ENCODE measurements at places on chromosomes 2 and 18.

DNA sequence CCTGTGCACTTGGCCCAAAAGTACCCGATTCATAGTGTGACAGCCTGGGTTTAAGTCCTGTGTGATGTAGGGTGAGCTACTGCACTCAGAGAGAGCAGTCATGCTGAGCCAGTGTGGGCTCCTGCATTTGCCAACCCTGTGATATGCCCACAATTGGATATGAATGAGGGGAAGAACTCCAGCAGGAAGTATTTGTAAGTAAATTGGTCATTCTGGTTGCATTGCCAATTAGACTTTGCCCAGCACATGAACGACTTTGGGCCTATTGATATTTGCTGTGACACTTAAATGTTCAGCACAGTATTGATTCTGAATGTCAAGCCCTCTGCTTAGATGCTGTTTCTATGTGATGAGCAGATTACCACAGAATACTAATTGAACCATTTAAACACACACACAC is 570.9 kb downstream of the PIK3C3 start:
- DNase-seq, result no peak

- DNase-seq, result no peak
Observed at GRCh38 chr2:168912901-168913369, 11.8 kb downstream of the G6PC2 start.

DNA sequence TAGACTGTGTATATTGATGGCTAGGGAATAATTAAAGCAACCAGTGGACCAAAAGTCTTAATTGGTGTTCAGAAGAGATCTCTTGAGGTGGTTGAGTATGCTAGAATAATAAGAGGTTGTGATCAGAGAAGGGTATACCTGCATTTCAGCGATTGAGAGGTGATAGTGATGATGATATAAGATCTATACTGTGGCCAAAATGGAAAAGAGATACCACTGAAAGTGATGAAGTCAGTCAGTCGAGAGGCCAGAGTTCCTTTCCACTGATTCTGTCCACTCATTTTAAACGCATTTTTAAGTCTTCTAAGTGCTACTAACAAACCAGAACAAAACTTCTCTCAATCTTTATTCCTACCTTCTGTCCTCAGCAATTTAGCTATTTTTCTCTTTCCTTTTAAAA is 32.9 kb downstream of the ACTR3 start:
- DNase-seq, result no peak

DNA sequence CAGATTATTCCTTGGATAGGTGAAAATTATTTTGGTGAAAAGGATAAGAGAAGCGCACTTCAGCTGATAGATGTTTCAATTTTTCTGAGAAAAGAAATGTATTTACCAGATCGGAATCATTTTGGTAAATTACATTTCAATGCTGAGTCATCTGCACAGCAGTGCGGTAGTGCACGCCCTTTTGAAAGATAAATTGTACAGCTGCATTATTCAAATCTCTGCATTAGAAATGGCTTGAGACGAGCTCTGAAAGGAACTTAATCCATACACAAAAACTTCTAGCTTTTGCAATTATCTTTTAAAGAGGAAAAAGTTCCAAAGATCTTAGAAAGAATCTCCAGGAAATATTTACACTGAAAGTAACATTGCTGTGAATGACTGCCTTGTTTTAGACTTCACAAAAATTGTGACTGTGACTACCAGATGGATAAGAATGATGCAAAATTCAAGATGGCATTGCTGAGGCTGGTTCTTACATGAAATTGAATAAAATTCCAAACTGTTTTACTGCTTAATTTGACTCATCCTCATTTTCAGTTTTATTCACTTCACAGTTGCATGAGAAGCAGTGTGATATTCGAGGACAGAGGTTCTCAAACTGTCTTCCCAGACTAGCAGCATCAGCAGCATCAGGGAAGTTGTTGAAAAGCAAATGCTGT is 161.7 kb downstream of the RND3 start:
- DNase-seq, result no peak

DNA sequence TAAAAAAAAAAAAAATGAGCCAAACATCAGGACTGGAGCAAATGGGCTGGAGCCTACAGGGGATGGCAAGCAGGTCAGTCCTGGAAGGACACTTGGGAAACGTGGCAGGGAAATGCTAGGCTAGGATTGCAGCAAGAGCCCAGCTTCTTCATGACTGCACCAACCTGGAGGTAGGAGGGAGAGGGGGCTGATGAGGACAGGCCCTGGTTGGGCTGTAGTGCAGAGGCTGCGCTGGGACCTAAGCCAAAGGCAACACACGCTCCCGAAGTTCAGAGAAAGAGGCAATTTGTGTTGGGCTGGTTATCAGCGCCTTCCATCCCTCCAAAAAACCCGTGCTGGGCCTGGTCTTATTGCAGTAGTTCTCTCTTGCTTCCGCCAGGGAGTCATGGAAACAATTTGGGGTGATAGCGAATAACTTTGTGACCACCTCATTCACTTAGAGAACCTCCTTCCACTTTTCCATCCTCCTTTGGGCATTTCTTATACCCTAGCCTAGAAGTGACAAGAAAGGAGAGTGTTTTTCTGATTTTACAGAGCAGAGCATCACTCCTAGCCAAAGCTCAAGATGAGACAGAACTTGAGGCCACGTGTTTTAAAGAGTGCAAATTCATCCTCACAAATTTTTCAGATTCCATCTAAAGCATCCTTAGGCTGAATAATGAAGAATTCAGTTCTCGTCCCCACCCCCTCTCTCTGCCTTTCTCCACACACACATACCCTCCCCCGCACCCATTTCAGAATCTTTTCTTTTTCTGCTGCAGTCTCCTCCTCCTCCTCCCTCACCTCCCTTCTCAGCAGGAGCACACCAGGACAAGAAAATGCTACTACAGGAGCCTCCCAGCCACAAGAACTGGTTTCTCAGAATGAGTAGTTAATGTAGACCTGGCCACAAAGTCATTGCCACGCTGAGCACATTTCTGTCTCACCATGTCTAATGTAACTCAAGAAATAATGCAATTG is 82.5 kb upstream of the STPG4 start:
- DNase-seq, result no peak

- DNase-seq, result no peak
Observed at GRCh38 chr2:8049851-8050571, 631.8 kb upstream of the ID2 start.

DNA sequence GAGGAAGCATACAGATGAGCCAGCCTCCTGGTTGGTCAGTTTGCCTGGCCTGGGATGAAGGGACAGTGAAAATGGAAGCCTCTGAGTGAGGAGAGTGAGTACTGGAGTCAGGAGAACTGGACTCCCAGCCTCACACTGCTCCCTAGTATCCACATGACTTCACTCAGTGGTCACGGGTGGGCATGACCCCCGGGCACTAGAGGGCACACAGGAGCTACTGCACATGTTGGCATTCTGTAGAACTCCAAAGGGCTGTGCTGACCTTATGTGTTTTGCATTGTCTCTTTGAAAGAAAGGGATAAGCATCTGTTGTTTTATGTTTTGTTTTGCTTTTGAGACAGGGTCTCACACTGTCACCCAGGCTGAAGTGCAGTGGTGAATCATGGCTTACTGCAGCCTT is 23.7 kb downstream of the NCAPH start:
- no peak for DNase-seq

DNA sequence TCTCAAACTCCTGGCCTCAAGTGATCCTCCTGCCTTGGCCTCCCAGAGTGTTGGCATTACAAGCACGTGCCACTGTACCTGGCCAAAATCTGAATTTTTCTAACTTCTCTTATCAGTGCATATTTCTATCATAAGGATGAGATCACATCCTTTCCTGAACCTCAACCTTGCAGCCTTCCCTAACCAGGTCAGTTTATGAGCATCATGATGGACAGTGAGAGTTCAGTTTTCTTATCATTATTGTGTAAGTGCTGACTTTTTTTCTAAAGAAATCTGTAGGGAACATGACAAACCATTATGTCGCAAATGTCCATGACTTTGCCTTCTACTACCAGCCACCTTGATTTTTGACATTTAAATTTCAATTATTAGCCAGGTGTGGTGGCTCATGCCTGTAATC is 31.5 kb downstream of the MRPL33 start:
- no peak for DNase-seq

DNA sequence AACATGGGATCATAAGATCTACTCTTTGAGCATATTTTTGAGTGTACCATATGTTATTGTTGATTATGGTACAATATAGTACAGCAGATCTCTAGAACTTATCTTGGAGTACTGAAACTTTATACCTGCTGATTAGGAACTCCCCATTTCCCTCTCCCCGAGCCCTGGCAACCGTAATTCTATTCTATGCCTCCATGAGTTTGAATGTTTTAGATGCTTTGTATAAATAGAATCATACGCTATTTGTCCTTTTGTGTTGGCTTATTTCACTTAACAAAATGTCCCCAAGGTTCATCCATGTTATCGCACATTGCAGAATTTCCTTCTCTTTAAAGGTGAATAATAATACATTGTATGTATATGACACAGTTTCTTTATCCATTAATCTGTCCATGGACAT is 117.2 kb downstream of the PTPRM start:
- DNase-seq, result no peak

DNA sequence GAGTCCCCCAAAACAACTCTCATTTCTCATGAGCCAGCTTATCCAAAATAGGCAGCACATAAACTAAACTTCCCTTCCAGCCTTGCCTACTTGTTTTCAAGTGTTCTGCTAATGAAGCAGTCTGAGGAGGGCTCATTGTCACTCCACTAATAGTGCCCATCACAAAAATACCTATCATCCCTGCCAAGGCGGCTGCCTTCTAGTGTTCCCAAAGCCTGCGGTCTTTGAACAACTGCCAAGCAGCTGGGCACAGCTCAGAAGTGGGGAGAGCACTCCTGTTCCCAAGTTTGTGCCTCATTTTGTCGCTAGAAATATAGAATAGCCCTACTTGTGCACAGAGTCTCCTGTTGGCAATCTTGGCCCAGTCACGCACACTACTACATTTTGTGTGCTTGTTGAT is 50.3 kb downstream of the DTNA start:
- no peak for DNase-seq

DNA sequence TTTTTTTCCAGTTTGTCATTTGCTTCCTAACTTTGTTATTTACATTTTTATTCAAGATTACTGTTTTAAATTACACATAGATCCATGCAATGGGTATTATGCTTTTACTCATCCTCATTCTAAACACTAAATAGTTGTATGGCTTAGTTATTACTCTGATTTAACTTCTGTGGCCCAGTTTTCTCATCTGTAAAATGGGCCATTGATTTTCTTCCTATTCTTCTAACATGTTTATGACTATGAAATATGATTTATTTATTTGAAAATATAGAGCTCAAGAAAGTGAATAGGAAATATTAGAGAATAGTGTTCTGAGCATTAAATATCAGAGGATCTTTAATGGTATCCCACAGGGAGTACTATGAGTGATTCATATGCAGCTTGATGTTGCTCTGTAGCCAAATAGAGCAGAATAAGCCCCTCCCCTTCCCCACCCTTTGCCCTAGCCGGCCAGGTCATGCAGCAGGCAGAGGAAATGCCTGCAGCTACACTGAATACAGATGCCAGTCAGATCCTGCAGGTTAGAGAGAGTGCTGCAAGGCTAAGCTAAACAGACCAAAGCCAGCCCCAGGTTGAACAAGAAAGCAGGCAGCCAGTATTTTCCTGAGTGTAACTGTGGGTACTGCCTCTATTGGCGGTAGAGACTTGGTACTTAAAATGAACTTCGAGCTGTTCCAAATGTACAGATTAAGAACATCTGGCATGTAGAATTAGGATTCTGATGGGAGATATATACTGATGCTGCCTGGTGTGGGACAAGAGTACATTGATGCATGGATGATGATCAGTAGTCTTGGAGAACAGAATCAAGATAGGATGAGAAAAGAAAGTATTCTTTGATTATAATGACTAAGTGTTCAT is 11.7 kb upstream of the ACYP2 start:
- DNase-seq, result no peak

GRCh38 chr2:20168048-20168726 is 56.7 kb downstream of the SDC1 start:
- no peak for DNase-seq

- DNase-seq, result no peak
Observed at GRCh38 chr2:119402106-119402505, 29.5 kb upstream of the TMEM37 start.

- DNase-seq, result no peak
Observed at GRCh38 chr2:100855084-100855483, 35.1 kb downstream of the NPAS2 start.

DNA sequence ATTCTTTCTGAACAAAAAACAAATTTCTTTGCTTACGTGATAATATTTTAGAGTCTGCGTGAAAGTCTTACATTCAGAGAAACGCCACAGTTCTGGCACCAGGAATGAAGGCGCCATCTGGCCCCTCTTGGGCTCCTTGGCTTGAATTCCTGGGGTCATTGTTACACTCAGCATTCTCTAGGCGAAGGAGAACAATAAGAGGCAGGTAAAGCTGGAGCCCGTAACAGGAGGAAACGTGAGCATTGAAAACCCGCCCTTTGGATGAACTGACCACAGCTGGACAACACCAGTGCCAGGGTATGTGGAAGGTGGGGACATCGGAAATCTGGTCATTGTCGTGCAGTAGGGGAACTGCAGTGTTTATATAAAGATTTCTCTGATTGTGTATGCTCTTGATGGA is 144.8 kb downstream of the RNF152 start:
- DNase-seq, result no peak

DNA sequence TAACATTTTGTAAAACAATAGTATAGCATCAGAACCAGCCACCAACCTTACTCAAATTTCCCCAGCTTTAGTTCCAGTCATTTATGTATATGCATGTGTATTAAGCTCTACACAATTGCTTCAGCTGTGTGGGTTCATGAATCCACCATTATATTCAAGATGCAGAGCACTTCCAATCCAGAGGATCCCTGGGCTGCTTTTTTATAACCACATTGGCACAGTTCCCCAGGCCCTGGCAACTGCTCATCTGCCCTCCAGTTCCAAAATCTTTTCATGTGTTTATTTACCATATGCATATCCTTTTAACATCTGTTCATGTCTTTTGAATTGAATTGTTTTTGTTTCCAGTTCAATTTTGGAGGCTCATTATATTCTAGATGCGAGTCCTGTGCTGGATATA is 482.9 kb upstream of the HS6ST1 start:
- no peak for DNase-seq

DNA sequence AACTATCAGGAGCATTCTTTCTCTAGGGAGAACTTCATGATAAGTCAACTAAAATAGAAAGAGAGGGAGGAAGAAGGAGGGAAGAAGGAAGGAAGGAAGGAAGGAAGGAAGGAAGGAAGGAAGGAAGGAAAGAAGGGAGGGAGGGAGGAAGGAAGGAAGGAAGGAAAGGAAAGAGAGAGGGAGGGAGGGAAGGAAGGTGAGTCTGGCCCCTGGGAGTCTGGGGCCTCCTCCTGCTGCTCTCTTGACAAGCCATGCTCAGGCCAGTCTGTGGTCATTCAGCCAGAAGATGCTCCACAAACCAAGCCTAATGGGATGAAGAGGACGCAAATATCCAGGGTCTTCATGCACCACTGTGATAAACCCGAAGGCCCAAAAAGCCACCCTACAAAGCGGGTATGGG is 216.4 kb upstream of the AGAP1 start:
- no peak for DNase-seq

DNA sequence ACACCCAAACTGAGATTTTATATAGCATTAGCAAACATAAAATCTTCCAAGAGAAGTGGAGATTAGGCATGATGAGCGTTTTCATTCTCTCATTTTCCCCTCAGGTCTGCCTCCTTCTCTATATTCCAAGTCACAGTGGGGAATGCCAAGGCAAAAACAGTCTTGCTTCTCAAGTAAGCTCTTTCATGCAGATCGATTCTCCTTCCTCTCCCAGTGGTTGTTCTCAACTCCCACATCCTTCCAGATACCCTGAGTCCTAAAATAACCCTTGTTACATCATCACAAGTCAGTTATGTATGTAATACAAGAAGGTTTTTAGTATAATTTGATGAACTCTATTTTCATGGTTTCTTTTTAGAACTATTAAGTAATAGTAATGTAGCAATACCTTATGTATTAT is 150.6 kb downstream of the TXNL1 start:
- no peak for DNase-seq

Data from neuronal stem cell (in vitro differentiated cells).